ENCODE measurements at places on chromosomes 6 and 20.

GRCh38 chr6:93407186-93407585, 12.2 kb downstream of the EPHA7 start:
- no peak for DNase-seq

- peak; percentile 59 for DNase-seq
Observed at GRCh38 chr6:85669735-85670194, 27.1 kb upstream of the SYNCRIP start.

DNA sequence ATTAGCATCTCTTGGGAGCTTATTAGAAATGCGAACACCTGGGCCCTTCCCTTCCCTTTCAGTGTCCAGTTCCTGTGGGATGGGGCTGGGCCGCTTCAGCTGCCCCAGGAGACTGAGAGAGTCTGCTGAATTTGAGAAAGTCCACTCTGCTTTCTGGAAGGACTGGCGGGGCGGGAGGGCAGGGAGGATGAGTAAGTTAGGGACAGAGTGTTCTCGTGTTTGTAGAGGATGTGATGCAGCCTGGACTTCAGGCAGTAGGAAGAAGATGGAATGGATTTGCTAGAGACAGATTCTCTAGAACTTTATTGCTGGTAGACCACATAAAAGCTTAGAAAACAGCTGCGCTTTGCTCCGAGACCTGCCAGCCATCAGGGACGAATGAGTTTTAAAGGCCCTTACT, 1.1 kb upstream of the TULP4 start:
- DNase-seq: no peak

DNA sequence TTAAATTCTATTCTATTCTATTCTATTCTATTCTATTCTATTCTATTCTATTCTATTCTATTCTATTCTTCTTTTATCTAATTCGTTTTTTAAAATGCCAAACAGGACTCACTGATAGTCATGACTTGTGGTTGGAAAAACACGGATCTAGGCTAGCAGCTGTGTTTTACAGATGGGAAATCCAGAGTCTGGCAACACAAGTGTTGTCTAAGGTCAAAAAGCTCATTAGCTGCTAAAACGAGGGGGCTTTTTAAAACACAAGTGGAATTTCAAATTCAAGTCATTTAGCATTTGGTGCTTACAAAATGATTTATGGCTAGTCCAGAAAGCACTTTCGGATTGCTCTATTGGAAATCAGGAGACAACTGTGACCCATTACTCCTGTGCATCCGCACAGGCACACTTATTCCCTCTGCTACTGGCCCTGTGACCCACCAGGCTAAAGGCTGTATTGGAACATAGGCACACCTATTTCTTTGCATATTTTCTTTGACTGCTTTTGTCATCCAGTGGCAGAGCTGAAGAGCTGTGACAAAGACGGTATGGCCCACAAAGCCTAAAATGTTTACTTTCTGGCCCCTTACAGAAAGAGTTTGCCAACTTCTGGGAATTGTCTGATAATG, 17.8 kb upstream of the MLIP start:
- DNase-seq: no peak

All from CD4-positive, alpha-beta T cell treated with Interleukin-6 for 4 hours (primary cell).